Activated CD8-positive, alpha-beta T cell treated with anti-CD3 and anti-CD28 coated beads for 36 hours (primary cell): ENCODE measurements at places on chromosomes 11 and 22.

DNA sequence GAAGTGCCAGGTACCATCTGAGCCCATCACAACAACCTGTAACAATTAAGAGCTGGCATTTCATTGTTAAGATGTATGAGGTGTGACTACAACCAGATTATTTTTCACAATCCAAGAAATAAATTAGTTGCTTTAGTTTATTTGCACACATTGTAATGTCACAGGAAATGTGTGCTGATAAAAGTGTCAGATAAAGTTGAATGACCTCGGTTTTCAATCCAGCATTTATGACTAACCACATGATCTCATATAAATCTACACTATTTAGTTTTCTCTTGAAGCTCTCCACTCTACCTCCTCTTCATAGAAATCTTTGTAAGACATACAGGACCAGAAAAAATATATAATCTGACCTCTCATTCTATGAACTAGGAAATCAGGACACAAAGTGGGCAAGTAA lies 166.2 kb downstream of the PGR start:
- no peak for DNase-seq

GRCh38 chr11:100990931-100991330 lies 138.7 kb downstream of the PGR start:
- no peak for DNase-seq

DNA sequence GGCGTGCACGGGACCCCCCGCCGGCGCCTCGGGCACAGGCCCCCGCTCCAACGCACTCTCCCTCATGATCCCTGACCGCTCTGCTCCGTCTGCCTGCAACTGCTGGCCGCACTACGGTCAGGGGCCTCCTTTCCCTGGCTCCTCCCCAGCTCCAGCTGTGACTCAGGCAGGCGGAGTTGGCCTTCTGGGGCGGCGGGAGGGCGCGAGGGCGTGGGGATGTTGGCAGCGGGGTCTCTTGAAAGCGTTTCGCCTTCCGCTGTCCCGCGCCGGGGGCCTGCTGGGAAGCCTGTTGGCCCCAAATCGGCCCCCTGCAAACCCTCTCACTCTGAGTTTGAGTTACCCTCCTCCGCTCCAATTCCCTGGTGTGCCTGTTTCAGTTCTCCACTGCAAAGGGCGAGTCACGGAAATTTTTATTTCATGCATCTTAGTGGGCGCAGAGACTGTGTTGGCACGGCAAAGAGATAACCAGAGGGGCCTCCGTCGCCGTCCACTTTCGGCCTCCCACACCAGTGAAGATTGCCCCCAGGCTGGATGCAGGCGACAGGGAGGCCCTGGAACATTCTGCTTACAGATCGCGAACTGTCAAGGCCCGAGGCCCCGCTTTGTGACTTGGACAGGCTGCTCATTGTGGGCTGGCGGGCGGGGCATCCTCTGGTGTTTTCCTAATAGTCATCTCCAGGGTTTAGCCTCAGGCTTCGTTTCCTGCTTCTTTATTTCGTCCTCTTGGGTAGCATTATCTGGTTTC lies at the start of gene CAVIN3:
Gene CAVIN3 (minus strand): TSS at position 91 of the 745 bp plus-strand sequence. CDS start 25 bp downstream, at position 66.
- peak; percentile 93 for DNase-seq

DNA sequence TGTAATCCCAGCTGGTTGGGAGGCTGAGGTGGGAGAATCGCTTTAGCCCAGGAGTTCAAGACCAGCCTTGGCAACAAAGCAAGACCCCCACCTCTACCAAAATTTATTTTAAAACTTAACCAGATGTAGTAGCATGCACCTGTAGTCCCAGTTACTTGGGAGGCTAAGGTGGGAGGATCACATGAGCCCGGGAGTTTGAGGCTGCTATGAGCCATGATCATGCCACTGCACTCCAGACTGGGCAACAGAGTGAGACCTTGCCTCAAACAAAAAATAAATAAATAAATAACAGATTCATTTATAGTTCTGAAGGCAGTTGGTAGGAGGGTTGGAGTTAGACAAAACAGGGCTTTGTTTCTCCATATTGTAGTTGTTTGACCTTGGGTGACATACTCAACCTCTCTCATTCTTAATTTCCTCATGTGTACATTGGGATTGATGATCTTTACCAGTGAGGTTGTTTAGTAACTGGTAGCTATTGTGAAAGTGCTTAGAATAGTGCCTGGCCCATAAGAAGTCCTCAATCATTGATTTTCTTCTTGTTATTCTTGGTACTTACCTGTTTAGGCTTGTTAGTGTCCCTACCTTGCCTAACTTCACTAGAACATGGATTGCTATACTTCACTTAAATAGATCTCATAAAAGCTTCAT lies 79.1 kb downstream of the EMSY start:
- DNase-seq: no peak

- no peak for DNase-seq
These were observed 31.1 kb downstream of the FADS3 start for GRCh38 chr11:61860054-61860903.

DNA sequence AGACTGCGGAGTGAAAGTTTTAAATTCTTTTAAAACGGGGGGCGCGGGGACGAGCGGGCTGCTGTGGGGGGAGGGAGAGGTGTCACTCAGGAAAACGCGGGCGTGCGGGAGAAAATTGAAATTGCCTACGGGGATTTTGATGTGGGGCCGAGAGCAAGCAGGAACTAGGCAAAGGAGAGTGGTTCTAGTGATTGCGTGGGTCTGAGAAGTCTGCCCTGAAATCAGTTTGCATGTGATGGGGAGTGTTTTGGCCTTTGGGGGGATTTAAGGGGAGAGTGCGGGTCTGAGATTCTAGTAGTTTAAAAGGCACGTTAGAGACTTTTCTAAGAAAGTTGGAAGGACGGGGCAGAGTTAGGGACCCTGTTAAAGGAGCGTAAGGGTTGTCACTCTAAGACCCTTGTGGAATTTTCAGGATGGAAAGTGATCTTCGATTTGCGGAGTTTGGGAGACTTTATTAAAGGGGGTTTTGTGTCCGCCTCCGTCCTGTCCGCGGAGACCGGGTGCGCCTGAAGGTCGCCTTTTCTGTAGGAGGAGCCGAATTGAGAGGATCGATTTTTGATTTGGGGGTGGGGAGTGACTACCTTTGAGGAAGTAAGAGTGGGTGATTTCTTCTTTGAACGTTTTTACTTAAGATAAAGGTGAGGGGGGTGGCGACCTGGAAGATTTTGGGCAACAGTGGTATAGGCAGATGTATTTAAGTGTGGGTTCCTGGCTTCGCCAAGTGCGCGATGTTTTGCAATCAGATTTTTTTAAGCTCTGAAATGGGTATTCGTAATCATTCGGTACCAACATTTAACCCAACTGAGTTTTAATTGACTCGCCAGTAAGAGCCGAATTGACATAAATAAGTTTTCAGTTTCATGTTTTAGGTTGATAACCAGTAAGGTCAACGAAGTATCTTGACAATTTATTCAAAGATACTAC lies 1.1 kb downstream of the EED start:
- DNase-seq: peak; percentile 53

DNA sequence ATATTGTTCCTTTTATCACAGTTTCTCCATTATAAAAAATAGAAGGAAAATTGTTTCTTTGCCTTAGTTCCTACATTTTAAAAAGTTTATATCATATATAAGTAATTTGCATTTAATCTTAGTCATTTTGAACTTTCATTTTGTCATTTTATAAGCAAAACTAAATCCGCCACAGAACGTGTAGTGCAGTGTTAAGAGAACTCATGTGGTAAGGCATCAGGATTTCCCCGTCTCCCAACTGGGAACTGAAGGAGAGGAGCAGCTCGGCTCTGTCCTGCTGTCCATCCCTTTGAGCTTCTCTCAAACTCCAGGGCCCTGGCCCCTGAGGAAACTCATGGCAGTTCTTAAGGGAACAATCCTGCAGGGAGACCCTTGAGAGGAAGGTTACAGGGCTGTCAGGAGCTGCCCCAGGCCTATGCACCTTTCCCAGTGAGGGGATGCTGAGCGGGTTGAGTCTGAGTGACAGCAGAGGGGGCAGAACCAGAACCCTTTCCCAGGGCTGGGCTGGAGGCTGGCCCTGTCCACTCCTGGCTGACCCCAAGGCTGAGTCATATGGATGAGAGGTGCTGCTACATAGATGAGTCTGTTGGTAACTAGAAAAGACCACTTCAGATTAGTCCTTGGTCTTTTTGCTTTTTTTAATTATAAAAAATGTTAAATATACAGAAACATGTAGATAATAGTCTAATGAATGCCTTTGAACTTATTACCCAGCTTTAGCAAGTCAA lies 333.1 kb downstream of the TBC1D22A start:
- DNase-seq: no peak

GRCh38 chr11:38503876-38504275 lies 1905.8 kb upstream of the RAG2 start:
- no peak for DNase-seq
